Right renal pelvis (tissue), 4 donors: ENCODE measurements at places on chromosomes 4 and X. TPM values are rescaled to one million over a fixed set of nuclear protein-coding genes. Genes with fewer than 3 reads are reported as not detected.

The MTNR1A gene
- 1.8 TPM for polyA plus RNA-seq

The MAEA gene
- 68.5 TPM for polyA plus RNA-seq

The TRIM75 gene
- 0.08 TPM for polyA plus RNA-seq

The EPHA5 gene
- polyA plus RNA-seq = 0.50 TPM

The CT45A3 gene
- not detected for polyA plus RNA-seq

The RHOXF2 gene
- not detected for polyA plus RNA-seq

The GCNA gene
- 2.0 TPM for polyA plus RNA-seq

The AFM gene
- polyA plus RNA-seq = 11.3 TPM

The GPC4 gene
- polyA plus RNA-seq = 22.6 TPM

The PCDH10 gene
- 4.7 TPM for polyA plus RNA-seq

The DGKK gene
- 11.6 TPM for polyA plus RNA-seq

The POU4F2 gene
- not detected for polyA plus RNA-seq

The CENPE gene
- 10.0 TPM for polyA plus RNA-seq

The KLF8 gene
- 4.6 TPM for polyA plus RNA-seq

The RAPGEF2 gene
- polyA plus RNA-seq = 57.5 TPM

The LETM1 gene
- 18.1 TPM for polyA plus RNA-seq

The PABPC1L2B gene
- 0.03 TPM for polyA plus RNA-seq

The SUPT20HL2 gene
- polyA plus RNA-seq = 0.07 TPM

The BLOC1S4 gene
- 12.7 TPM for polyA plus RNA-seq

The TRIM2 gene
- 83.7 TPM for polyA plus RNA-seq

The TREX2 gene
- polyA plus RNA-seq = 0.60 TPM

The ERVMER34-1 gene
- 3.2 TPM for polyA plus RNA-seq

The UGT2B17 gene
- 0.07 TPM for polyA plus RNA-seq

The MTMR8 gene
- polyA plus RNA-seq = 1.5 TPM

The PPEF2 gene
- not detected for polyA plus RNA-seq

The GAGE12D gene
- polyA plus RNA-seq = not detected
